ENCODE measurements at places on chromosomes 4 and X. TPM values are rescaled to one million over a fixed set of nuclear protein-coding genes. Genes with fewer than 3 reads are reported as not detected.

GRCh38 chr4:101348367-101348827, 1.1 kb upstream of the PPP3CA start:
- peak; percentile 20 for DNase-seq

Gene VCX2
- total RNA-seq: not detected

Gene FAM120C
- total RNA-seq: 12.3 TPM

GRCh38 chr4:36966756-36967460, 277.6 kb upstream of the NWD2 start:
- DNase-seq: no peak

Gene TRPC5OS
- 0.20 TPM for total RNA-seq

Gene PDGFRA
- total RNA-seq: 51.5 TPM

- no peak for DNase-seq
Measured at GRCh38 chr4:47741200-47741599, 96.7 kb downstream of the CORIN start.

Gene ARX
- not detected for total RNA-seq

DNA sequence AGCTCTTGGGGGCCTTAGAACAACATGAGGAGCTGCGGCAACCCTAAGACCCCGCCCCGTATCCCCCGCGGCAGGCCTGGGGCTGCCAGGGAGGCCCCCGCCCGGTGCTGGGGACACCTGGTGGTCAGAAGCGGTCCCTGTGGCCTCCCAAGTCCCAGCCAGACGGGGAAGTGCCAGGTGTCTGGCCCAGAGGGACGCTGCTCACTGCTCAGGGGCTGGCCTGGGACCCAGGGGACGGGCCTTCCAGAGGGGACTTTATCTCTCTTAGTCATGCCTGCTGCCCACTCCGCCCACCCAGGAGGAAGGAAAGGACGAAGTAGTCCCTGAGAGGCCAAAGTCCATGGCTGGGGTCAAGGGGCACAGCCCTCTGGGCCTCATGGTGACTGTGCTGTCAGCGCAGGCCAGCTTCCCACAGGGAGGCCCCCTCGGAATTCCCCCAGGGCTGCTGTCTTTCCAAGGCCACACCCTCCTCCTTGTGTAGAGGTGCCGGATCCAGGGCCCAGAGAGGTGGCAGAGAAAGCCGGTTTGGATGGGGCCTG, 31.0 kb upstream of the HTRA3 start:
- DNase-seq: no peak

Gene MAGEA12
- not detected for total RNA-seq

GRCh38 chr4:1418494-1419285, 12.4 kb upstream of the NKX1-1 start:
- DNase-seq: no peak

DNA sequence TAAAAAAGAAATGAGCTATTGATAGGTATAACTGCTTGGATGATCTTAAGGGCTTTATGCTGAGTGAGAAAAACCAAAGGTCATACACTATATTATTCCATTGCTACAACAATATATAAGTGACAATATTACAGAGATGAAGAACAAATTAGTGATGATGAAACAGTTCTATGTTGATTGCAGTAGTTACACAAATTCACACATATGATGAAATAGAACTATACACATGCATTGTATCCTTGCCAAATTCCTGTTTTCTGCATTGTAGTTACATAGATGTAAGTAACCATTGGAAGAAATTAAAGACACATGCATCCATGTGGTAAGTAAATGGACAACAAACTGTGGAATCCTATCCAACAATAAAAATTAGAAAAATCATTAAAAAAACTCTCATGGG, 76.5 kb downstream of the CENPC start:
- no peak for DNase-seq

DNA sequence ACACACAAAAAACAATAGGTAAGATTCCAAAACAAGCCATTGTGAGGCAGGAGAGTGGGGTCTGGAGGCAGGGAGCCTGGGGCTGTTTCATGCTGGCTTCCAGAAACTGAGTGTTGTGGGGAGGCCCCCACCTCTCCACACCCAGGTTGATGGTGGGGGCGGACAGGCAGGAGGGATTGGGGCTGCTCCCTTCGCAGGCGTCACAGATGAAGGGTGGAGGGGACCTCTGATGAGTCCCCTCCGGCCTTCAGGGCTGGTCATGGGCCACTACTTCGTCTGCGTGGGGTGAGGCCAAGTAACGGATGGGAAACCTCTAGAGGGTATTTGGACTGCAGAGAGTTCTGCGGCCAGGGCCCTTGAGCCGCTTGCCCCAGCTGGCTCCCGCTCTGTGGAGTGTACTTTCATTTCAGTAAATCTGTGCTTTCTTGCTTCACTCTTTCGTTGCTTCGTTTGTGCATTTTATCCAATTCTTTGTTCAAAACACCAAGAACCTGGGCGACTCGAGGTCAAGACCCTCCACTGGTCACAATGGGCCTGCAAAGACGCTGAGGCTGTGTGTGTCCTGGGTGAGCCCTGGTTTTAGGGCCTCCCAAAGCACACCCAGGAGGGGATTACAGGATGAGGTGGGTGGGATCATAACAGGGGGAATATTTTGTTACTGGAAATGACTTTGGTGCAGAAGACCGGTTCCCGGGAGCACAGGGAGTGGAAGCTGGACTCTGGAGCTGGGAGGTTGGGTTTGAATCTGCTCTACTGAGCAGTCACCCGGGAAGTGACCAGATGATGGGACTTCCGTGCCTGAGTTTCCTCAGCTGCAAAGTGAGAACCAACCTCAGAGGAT, 83.7 kb upstream of the ADRA2C start:
- no peak for DNase-seq

DNA sequence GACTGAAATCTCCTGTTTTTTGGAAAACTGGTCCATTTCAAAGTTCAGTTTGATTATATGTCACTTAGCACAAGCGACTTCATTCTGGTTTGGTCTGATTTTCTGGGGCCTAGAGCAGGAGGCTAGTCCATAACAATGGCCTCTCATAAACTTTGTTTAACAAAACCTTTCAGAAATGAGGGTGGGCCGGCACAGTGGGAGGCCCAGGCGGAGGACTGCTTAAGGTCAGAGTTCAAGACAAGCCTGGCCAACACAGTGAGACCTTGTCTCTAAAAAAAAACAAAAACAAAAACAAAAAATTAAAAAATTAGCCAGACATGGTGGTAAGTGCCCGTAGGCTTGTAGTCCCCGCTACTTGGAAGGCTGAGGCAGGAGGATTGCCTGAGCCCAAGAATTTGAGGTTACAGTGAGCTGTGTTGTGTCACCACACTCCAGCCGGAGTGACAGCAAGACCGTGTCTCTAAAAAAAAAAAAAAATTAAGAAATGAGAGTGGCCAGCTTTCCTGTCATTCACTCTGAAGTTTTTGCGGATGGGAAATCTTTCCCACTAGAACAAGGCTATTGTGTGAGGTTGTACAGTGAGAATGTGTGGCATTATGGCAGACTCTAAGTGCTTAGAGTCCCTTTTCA, 1.2 kb upstream of the PLAC8 start:
- DNase-seq: no peak

- DNase-seq: no peak
Measured at GRCh38 chrX:110142096-110142495, 139.2 kb downstream of the TMEM164 start.

Gene LNX1
- 32.1 TPM for total RNA-seq

DNA sequence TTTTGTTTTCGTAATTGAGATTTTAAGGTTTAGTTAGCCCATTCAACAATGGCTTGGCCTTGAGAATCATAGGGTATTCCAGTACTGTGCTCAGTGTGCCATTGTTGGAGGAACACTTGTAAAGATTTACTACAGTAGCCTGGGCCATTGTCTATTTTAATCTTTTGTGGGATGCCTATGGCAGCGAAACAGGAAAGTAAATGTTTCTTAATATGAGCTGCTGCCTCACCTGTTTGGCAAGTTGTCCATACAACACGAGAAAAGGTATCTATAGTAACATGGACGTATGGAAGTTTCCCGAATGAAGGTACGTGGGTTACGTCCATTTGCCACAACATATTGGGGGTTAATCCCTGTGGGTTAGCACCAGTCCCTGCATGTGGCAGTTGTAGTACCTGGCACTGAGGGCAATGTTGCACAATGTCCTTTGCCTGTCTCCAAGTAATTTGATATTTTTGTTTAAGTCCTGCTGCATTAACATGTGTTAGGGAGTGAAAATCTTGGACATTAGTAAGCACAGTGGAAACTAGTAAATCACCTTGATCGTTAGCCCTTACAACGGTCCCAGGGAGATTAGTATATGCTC, 38.6 kb upstream of the AADAT start:
- no peak for DNase-seq

- DNase-seq: no peak
Measured at GRCh38 chr4:186819342-186820086, 95.9 kb upstream of the FAT1 start.

Gene CPZ
- total RNA-seq: 6.3 TPM

DNA sequence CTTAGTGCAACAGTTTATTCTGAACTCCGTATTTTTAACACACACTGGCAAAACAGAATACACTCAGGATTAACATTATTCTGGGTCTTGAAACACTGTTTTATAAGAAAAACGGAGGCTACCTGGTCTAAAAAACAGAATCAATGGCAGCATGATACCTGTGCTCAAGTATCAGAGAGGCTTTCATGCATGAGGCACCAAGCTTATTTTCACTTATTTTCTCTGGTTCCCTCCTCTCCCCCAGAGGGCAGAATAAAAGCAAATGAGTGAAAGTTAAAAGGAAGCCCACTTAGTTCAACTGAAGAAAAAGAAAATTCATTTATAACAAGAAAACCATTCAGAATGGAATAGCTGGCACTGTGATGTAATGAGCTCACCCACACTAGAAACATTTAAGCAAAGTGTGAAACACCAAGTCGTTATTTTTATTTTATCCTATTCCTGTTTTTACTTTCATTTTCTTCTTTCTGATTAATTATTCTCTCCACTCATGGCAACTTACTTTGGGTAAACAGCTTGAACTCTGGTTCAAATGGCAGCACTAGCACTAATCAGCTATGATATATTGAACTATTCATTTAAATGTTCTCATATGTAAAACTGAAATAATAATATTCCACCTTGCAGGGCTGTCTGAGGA, 211.8 kb downstream of the PPP3CA start:
- no peak for DNase-seq

Gene CYSLTR1
- 3.5 TPM for total RNA-seq

GRCh38 chr4:81454948-81455347, 16.8 kb downstream of the RASGEF1B start:
- no peak for DNase-seq

Gene MMRN1
- total RNA-seq: 12.5 TPM

Gene FHDC1
- total RNA-seq: 23.6 TPM

DNA sequence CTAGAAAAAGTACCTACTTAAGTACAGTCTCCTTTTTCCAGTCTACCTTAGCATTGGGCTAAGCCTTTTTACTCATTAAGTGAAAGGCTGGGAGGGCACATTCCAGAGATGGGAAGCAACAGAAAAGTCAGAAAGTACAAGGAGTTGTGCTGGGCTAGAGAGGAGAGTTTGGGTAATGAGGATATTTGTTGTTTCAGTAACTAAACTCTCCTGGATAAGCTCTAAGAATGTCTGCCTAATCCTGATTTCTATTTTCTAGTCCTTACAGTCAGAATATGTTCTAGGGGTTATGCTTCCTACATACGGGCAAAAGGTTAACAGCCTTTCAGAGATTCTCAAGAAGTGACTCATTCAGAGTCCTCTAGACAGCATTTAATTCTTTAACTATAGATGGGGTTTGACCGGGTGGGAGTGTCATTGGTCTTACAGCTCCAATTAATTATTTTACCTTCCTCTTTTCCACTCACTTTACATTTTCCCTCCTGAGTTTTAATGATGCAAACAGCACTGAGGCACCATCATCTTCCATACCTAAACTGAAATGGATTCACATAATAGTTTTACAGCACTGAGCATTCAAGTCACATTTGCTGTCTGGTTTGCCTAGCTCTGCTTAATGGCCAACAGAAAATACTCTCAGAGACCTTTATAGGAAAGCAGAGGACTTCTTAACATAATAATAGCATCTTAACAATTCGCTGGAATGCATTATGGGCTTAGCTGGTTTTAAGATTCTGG, 42.9 kb downstream of the USP26 start:
- DNase-seq: no peak

GRCh38 chr4:185931375-185931774, 119.4 kb upstream of the SORBS2 start:
- no peak for DNase-seq

Gene CLDN2
- 236 TPM for total RNA-seq
